ENCODE measurements at places on chromosomes 4 and X. TPM values are rescaled to one million over a fixed set of nuclear protein-coding genes. Genes with fewer than 3 reads are reported as not detected.

The KIF4A gene
- 8.8 TPM for total RNA-seq

The ADRA2C gene
- 2.3 TPM for total RNA-seq

The DSPP gene
- total RNA-seq, result not detected

The SERTM2 gene
- 5.1 TPM for total RNA-seq

The OTUD6A gene
- total RNA-seq, result not detected

The MAGEA9B gene
- not detected for total RNA-seq

The HSD17B11 gene
- total RNA-seq, result 33.3 TPM

The MAGEA1 gene
- total RNA-seq, result not detected

The EREG gene
- not detected for total RNA-seq

DNA sequence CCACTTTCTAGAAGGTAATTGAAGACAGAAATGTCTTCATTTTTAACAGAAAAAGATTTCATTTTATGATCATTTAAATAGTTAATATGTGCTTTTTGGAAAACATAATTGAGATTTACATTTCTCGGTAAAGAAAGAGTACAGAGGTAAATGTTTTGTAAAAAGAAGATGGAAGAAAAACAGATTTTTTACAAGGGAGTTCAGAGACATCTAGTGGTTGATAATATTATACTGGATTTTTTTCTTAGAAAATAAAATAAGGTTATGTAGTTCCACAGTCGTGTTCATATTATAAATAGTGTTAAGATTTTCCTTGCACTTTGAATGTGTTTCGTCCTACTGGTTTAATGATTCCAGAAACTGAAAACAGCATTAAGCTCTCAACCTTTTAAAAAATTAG, 60.6 kb downstream of the SMARCA1 start:
- H3K36me3 ChIP-seq, result no peaks in the 10 kb centered on the region
- no peaks in the 10 kb centered on the region for H3K27me3 ChIP-seq
- H3K4me1 ChIP-seq, result no peaks in the 10 kb centered on the region

GRCh38 chr4:169861593-169861992, 103.8 kb upstream of the HPF1 start:
- no peak for DNase-seq
- no peaks in the 10 kb centered on the region for H3K27me3 ChIP-seq
- no peaks in the 10 kb centered on the region for H3K4me1 ChIP-seq
- H3K27ac ChIP-seq, result no peak overlapping the region
- H3K36me3 ChIP-seq, result no peaks in the 10 kb centered on the region

DNA sequence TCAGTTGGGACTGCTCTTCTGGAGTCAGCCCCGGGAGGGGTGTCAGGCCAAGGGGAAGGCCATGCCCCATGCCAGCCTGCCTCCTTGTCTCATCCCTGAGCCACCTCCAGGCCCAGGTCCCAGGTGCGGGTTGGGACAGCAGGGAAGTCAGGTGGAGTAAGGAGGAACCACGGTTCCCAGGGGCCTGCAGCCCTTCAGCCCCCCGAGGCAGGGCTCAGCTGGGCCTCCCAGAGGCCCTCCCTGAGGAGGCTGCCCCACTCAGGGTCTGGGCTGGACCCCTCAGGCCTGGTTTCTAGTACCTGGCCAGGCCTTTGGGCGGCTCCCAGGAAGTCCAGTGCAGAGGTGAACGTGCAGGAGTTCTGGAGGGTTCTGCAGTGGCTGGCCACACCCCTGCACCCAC, 23.4 kb upstream of the FGFR3 start:
- peaks cover 25% of the 10 kb centered on the region for H3K27me3 ChIP-seq
- no peak for DNase-seq
- peaks cover 94% of the 10 kb centered on the region for H3K4me1 ChIP-seq
- no peak overlapping the region for H3K4me3 ChIP-seq
- no peak overlapping the region for H3K27ac ChIP-seq
- H3K36me3 ChIP-seq, result peaks cover 9% of the 10 kb centered on the region

DNA sequence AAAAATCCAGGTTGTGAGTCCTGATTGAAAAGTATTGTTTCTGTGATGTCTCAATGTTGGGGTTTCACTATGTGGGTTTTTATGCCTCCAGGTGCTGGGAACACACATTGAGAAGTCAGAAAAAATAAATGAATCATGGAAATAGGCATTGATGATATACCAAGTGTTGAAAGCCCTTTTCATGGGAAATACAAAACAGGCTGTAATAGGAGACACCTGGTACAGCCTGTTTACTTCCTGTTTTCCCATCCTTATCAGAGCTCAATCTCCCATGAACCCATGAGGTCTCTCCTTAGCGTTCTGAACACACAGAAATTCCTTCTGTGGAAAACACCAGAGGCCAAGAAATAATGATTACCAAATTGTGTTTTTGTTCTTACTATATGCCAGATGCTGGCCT, 106.3 kb upstream of the BOD1L1 start:
- no peaks in the 10 kb centered on the region for H3K36me3 ChIP-seq
- H3K27me3 ChIP-seq, result no peaks in the 10 kb centered on the region
- no peak overlapping the region for H3K4me3 ChIP-seq
- no peak for DNase-seq

- H3K27ac ChIP-seq, result no peak overlapping the region
- no peak for DNase-seq
- H3K36me3 ChIP-seq, result no peaks in the 10 kb centered on the region
- no peaks in the 10 kb centered on the region for H3K4me1 ChIP-seq
- H3K4me3 ChIP-seq, result no peak overlapping the region
- no peaks in the 10 kb centered on the region for H3K27me3 ChIP-seq
These were observed 34.4 kb downstream of the NFKB1 start for GRCh38 chr4:102535398-102536082.

- no peaks in the 10 kb centered on the region for H3K36me3 ChIP-seq
- no peaks in the 10 kb centered on the region for H3K27me3 ChIP-seq
- no peaks in the 10 kb centered on the region for H3K4me1 ChIP-seq
These were observed 220.1 kb downstream of the DLG3 start for GRCh38 chrX:70664726-70665125.

GRCh38 chr4:95295157-95295556, 253.6 kb downstream of the UNC5C start:
- DNase-seq, result no peak
- H3K4me3 ChIP-seq, result no peak overlapping the region
- H3K4me1 ChIP-seq, result no peaks in the 10 kb centered on the region
- no peaks in the 10 kb centered on the region for H3K36me3 ChIP-seq
- no peak overlapping the region for H3K27ac ChIP-seq

- H3K36me3 ChIP-seq, result no peaks in the 10 kb centered on the region
- no peak for DNase-seq
- no peak overlapping the region for H3K4me3 ChIP-seq
- H3K4me1 ChIP-seq, result no peaks in the 10 kb centered on the region
- H3K27me3 ChIP-seq, result peaks cover 2% of the 10 kb centered on the region
These were observed 220.4 kb upstream of the RADX start for GRCh38 chrX:106391284-106391911.

GRCh38 chr4:101163936-101164335, 183.4 kb downstream of the PPP3CA start:
- H3K27me3 ChIP-seq, result no peaks in the 10 kb centered on the region
- H3K4me1 ChIP-seq, result peaks cover 4% of the 10 kb centered on the region
- H3K36me3 ChIP-seq, result no peaks in the 10 kb centered on the region
- no peak overlapping the region for H3K4me3 ChIP-seq
- DNase-seq, result no peak
- H3K27ac ChIP-seq, result no peak overlapping the region

- H3K36me3 ChIP-seq, result no peaks in the 10 kb centered on the region
- H3K4me1 ChIP-seq, result no peaks in the 10 kb centered on the region
- peak overlapping the region; percentile 85 for H3K27ac ChIP-seq
- H3K27me3 ChIP-seq, result no peaks in the 10 kb centered on the region
- H3K4me3 ChIP-seq, result peak overlapping the region; percentile 73
These were observed 419 bp upstream of the RPGR start for GRCh38 chrX:38327775-38328081.
